H9 (cell line): ENCODE measurements at places on chromosomes 1 and 21.

DNA sequence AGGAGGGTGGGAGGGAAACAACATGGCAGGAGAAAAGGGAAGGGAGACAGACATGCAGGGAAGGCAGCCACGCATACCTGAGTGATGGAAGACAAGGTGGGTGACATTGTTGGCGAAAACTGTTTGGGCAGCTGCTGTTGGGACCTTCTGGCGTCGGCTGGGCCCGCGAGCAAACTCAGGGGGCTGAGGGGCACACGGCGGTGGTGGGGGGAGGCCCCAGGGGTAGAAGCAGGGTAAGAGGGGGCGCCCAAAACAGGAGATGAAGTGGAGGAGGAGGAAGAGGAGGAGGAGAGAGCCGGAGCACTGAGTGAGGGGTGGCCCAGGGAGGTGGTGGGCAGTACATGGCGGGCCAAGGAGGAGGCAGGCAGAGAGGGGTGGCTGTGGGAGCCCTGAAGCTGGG is 4.7 kb upstream of the DENND4B start:
- DNase-seq: no peak

- no peak for DNase-seq
These were observed 15.0 kb upstream of the TGFB2 start for GRCh38 chr1:218330043-218330623.

- no peak for DNase-seq
These were observed 5.4 kb upstream of the COQ8A start for GRCh38 chr1:226934483-226935237.

- no peak for DNase-seq
These were observed 6.1 kb downstream of the SPOCD1 start for GRCh38 chr1:31809698-31810097.

DNA sequence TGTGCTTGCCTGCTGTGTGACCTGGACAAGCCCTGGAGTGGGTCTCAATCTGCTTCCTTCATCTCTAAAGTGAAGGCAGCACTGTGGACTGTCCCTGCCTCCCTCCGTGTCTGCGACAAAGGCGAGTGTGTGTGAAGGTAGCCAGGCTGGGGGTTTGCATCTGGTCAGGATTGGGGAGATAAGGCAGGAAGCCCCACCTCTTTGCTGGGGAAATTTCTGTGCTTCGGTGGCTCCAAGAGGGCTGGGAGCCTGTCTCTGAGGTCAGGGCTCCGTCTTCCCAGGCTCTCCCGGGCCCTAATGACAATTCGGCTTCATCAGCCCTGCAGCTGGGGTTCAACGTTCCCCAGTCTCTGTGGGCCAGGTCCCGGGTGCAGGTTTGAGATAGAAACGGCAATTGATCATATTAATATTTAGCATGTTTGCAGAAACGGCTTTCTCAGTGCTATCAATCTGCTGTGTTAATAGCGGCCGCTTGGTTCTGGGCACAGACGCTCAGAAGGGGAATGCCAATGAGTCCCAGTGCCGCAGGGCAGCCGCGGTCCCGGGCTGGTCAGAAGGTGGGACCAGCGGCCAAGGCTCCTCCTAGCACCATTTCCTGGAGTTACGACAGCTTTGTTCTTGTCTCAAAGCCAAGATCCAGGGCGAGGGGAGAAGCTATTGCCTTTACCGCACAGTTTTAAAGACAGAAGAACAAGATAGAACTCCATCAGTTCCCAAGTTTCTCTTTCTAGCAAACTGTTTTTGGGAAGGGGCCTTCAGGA is 105.7 kb downstream of the PRDM16 start:
- no peak for DNase-seq

DNA sequence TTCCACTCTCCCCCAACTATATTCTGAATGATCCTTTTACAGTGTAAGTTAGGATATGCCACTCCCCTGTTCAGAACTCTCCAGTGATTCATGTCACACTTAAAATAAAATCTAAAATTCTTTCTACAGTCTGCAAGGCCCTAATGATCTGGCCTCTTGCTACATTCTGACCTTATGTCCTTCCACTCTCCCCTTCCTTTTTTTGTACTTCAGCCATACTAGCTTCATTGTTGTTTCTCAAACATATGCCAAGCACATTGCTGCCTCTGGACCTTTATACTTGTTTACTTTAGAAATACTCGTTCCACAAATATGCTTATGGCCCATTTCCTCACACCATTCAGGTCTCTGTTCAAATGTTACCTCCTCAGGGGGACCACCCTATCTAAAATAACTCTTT is 14.8 kb upstream of the PSMA5 start:
- DNase-seq: no peak

GRCh38 chr1:64934878-64935275 is 31.5 kb downstream of the JAK1 start:
- no peak for DNase-seq

DNA sequence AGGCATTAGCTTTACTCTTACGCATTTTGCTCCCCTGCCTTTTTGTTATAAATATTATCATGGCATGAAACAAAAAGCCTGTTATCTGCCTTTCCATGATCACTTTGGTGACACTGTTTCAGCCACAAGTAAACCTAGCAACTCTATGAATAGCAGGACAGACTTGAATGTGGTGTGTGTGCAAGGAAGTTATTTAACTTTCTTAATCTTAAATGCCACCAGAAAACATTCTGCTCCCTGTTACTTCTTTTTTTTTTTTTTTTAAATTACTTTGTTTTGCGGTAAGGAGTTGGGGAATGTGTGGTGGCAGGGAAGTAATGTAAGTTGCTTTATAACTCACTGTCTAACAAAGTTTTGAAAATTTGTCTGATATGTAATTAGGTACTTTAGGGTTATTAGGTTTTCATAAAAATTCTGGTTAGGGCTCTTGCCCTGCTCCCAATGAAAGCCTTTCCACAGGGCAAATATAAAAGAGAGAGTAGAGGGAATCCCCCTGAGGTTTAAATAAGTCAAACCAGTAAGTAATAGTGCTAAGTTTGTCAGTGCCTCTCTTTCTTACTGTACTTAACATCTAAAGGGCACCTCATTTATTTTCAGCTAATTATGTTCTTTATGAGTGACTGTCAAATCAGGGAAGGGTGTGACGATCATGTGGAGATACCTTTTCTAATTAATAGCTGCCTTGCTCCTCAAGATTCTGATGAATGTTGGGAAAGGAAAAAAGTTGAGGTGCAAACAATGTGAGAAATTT is 39.5 kb downstream of the RASAL2 start:
- DNase-seq: no peak

DNA sequence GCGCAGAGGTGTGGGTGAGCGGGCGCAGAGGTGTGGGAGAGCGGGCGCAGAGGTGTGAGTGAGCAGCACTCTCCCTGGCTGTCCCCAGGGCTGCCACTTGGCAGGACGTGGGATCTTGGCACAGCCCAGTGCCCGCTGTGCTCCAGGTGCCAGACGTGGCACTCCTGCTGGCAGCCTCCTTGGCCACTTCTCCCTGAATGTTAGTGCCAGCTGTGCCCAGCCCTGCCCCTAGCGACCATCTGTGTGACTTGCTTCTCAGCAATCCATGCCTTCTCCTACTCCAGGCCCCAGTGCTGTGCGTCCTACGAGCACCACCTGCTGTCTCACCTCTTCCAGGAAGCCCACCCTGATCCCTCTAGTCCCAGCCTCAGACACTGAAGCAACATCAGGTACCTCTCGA is 30.5 kb downstream of the KRTAP10-1 start:
- no peak for DNase-seq

DNA sequence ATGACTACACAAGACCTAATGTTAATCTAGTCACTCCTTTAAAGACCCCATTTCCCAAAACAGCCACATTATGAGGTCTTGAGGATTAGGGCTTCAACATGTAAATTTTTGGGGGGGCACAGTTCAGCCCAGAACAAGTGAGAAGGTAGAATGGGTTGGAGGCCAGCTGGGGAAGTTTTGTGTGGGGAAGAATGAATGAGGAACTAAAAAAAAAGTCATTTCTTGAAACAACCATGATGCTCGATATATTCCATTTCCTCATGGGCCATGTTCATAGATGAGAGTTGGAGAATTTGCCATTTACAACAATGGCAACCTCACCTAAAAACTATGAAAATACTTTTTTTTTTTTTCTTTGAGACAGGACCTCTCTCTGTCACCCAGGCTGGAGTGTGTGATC is 14.5 kb downstream of the NLRP3 start:
- no peak for DNase-seq

DNA sequence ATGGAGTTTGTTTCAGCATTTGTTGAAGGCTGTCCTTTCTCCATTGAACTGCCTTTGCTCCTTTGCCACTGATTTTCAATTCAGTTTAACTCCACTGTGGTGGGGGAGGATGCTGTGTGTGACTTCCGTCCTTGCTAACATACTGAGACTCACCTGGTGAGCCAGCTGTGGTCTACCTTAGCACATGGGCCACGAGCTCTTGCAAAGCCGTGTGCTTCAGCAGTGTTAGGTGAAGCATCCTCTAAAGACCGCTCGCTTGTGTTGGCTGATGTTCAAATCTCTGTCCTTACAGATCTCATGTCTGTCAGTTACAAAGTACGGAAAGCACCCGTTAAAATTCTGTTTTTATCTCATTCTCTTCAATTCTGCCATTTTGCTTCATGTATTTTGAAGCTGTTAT is 3.6 kb upstream of the SPATC1L start:
- no peak for DNase-seq

DNA sequence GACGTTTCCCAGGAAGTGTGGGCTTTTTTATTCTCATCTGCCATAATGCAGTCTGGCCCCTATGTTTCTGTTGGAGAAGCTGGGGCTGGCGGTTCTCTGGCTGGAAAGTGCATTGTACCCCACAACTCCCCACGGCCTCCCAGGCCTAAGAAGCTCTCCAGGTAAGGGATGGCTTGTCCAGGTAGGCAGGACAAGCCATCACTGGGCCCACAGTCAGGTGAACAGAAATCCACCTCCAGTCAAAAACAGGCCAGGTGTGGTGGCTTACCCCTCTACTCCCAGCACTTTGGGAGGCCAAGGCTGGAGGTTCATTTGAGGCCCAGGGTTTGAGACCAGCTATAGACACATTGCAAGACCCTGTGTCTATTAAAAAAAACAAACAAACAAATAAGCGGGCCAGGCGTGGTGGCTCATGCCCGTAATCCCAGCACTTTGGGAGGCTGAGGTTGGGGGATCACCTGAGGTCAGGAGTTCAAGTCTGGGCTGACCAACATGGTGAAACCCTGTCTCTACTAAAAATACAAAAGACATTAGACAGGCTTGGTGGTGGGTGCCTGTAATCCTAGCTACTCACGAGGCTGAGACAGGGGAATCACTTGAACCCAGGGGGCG is 3.1 kb upstream of the WNT9A start:
- DNase-seq: no peak

GRCh38 chr1:6603915-6604558 is 1.4 kb upstream of the KLHL21 start:
- peak; percentile 88 for DNase-seq

DNA sequence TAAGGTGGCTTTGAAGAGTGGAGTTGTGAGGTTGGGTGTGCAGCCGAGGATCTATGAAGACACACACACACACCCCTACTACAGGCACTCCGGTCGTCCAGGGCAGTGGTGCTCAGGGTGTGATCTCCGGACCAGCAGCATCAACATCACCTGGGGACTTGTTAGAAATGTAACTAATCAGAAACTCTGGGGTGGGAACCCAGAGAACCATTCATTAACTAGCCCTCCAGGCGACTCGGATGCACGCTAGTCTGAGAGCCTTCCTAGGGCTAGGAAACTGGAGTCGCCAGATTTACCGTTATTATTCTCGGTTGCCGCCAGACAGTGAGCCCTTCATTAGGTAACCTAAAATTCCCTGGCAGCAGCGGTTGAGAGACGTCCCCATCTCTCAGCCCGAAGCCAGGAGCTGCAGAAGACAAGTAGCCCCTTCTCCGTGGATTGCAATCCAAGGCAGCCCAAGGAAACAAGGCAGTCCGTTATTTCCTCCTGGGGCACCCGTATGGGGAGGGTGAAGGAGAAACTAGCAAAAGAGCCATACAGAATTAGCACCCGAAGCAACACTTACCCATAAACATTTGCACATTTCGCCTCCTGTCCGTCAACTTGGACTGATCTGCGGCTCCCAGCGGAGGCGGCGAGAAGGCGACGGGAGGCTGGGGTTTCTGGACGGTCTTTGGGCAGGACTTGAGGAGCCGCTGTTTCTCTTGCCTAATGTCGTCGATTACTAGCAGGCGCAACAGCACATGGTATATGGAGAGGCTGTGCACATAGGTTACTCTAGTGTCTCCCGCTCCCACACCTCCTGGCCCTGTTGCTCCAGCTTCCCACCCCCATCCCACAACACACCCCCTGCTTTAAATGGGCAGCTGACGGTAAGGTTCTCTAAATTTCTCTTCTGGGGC is 2.9 kb upstream of the CCN1 start:
- DNase-seq: peak; percentile 51

GRCh38 chr1:225545649-225546048 is 107.3 kb downstream of the ENAH start:
- no peak for DNase-seq

DNA sequence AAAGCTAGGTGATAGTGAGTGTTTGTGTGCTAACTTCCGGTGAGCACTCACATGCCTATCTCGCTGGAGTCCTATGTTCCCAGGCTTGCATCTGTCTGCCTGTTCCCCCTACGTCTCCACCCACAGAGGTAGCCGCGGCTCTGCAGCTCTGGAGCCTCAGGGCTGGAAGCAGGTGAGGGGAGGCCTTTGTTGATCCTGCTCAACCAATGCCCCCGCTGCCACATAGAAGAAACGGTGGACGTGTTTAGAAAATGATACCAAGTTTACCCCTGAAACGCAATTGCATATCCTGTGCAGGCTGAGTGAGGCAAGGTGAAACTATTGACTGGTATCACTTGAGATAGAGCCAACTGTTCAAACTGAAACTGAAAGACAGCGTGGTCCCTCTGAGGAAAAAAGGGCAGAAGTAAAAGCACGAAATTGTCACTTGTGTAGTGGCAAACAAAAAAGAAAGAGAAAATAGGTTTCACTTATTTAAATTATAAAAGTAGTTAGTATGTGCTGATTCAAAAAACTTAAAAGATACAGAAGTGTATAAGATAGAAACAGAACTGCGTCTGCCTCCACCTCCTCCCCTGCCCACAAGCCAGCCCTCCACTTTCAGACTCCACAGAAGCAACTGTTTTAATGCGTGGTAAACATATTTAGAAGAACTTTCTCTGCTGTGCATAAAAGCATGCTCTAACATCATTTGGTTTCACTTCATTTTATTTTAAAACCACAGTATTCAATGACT is 38.6 kb upstream of the ETS2 start:
- DNase-seq: no peak
